ENCODE measurements at places on chromosomes 6 and 20.

DNA sequence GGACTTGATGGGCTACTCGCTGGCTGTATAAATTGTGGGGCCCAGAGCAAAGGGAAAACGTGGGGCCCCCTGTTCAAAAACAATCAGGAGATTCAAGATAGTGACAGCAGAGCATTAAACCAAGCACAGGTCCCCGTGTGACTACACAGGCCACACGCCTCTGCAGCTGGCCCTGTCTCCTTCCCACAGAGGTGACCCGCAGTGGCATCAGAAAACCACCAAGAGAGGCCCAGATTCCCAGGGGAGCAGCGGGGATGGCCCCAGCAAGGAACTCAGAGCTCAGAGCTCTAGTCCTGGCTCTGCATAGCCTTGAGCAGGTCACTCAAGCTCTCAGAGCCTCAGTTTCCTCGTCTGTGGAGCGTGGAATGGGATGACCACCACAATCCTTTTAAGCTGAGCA lies 57.6 kb downstream of the CPNE5 start:
- DNase-seq = peak; percentile 66

DNA sequence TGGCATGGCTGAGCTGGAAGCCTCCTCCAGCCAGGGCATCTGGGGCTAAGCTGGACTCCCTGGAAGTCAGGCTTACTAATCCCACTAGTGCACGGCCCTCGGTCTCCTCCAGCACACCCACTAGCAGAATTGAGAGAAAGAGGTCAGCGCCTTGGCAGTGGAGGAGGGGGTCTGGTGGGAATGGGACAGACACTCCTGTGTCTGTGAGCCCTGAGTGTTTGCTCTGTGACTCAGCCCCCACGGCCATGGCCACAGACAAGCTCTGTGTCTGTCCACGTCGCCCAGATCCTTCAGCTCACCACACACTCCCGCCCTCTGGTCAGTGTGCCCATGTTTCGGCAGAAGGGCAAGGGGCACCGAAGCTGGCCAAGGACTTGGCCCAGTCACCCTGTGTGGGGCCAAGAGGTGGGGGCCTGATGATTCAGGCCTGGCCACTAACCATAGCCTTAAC lies 8.8 kb downstream of the MDFI start:
- DNase-seq = no peak

- DNase-seq = peak; percentile 13
Measured at GRCh38 chr6:86856937-86857563, 80.3 kb upstream of the HTR1E start.

DNA sequence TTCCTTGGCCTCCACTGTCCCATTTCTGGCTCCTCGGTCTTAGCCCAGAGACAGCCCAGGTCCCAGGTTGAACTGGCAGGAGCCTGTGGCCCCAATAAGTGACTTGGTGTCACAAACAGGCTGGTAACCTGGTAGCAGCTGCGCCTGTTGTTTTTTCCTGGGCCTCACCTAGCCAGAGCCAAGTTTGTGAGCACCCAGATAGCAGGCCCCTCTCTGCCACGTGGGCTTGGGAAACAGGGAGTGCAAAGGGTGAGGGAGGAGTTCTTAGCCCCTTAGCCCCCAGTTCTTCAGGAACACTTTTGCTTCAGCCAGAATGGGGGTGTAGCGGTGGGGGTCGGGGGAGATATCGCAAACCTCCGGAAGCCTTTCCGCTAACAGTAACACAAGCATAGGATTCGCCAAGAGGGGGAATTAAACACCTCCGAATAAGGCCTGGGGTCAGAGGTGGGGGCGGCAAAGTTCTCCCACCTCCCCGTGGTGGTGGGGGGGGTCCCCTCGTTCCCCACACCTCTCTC lies 760 bp downstream of the C6orf132 start:
- DNase-seq = no peak

GRCh38 chr6:72669324-72669723 lies 47.5 kb downstream of the KCNQ5 start:
- no peak for DNase-seq

GRCh38 chr6:11976489-11976888 lies 35.6 kb upstream of the HIVEP1 start:
- no peak for DNase-seq

DNA sequence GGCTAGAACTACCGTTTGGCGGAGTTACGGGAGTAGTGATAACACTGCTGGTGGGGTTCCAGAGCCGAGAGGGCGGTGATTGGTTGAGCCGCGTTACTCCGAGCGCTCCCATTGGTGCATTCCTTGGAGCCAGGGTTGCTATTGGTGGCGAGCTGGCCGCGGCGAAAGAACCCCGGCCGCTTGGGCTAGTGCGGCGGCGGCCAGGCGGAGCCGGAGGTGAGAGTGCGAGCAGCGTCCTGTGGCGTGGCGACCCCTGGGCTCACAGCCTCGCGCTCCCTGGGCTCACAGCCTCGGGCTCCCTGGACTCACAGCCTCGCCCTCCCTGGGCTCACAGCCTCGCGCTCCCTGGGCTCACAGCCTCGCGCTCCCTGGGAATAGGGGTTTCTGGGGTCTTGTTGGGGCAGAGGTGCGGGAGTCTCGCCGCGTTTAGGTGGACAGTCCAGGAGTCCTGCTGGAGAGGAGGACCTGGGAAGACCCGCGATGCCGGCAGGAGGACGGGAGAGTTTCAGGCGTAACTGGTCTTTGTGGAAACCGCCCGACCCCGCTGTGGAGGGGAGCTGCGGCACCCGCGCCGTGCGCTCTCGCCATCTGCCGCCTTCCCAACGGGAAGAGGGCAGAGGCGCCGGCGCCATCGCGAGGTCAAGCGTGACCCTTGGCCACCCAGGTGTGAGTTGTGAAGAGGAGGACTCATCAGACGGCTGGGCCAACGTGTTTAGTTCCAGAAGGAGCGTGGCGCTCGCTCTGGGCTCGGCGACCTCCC lies 12.2 kb downstream of the PRDM13 start:
- no peak for DNase-seq

GRCh38 chr6:93962566-93962965 lies 543.2 kb upstream of the EPHA7 start:
- DNase-seq = no peak

GRCh38 chr20:32975698-32976674 lies 28.2 kb downstream of the SUN5 start:
- DNase-seq = peak; percentile 5

GRCh38 chr20:23624324-23624691 lies 13.4 kb downstream of the CST3 start:
- no peak for DNase-seq

GRCh38 chr20:5080384-5080877 lies 39.3 kb downstream of the PCNA start:
- DNase-seq = no peak

- no peak for DNase-seq
Measured at GRCh38 chr6:110999634-111000270, 17.9 kb downstream of the RPF2 start.

DNA sequence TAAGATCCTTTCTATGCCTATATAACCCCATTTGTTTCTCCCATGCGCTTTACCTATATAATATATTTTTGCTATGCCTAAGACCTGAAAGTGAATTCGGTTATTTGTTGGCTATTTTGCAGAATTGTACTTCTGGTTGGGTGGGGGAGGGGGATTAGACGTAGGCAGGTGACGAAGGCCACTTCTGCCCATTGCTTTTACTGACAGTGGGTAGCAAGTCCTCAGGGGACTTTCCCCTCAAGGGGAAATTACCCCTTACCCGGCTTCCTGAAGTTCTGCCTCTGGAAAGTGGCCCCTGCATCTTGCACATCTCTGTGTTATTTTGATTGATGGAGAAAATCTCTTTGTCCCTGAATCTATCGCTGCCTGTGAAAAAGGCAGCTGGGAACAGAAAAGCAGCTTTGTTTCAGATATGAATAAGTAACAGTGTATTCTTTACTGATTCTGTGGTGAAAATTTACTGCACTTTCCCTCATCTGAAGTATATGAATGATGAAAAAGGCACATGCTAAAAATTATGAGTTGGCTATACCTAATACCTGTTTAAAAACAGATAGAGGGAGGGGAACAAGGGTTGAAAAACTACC lies 133.9 kb downstream of the UTRN start:
- no peak for DNase-seq

DNA sequence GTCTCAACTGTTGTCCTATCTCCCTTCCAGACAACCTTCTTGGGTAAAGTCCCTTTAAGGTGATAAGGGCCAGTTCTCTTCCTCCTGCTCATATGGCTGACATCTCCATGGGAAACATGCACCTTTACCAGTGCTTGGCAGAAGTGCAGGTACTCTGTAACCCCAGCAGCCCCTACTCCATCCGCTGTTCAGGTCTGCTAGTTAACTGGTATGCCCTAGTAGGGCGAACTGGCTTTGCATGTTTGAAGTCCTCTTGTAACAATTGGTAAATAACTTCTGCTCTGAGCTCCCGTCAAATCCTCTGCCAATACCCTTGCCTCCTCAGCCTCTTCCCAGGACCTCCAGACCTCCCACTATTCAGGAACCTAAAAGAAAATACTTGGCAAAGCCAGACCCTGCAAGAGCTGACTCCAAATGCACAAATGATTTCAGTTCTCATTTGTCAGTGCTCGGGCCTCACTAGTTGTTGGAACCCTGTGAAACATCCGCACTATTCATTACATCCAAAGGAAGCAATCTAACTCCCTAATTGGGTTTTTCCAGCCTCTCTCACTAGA lies 703.7 kb downstream of the MAFB start:
- no peak for DNase-seq

DNA sequence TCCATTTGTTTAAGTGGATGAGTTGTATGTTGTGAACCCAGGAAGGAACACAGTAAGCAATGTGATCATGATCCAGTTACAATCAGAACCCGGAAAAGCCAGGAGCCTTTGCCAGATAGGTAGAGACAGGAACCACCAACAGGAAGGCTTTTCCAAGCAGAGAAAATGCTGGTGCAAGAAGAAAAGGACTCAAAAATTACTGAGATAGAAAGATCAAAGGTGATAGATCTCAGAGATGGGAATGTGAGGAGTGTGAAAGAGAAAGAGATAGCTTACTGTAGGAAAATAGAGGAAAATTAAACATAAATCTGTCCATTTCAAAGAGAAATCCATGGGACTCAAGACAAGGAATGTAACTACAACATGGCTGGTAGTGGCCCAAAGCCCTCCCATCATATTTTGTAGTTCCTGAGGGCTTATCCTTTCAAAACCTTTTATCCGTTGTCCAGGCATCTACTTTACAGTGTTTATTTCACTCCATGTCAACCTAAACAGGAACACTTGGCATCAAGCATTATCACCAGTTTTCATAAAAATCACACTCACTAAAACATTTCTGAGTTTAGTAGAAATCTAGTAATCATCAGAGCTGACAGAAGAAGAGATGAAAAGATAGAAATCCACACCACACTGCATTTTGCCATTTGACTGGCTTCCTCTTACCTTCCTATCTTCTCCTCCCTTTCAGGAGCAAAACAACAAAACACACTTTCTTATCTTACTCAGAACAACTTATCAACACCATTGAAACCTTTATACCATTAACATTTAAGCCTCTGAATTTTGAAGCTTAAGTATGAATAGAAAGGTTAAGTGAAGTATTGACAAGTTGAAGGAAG lies 44.5 kb upstream of the STXBP5 start:
- no peak for DNase-seq

GRCh38 chr6:132209351-132209750 lies 191.9 kb downstream of the MOXD1 start:
- no peak for DNase-seq

GRCh38 chr6:170052991-170053821 lies 237.7 kb downstream of the DLL1 start:
- no peak for DNase-seq

DNA sequence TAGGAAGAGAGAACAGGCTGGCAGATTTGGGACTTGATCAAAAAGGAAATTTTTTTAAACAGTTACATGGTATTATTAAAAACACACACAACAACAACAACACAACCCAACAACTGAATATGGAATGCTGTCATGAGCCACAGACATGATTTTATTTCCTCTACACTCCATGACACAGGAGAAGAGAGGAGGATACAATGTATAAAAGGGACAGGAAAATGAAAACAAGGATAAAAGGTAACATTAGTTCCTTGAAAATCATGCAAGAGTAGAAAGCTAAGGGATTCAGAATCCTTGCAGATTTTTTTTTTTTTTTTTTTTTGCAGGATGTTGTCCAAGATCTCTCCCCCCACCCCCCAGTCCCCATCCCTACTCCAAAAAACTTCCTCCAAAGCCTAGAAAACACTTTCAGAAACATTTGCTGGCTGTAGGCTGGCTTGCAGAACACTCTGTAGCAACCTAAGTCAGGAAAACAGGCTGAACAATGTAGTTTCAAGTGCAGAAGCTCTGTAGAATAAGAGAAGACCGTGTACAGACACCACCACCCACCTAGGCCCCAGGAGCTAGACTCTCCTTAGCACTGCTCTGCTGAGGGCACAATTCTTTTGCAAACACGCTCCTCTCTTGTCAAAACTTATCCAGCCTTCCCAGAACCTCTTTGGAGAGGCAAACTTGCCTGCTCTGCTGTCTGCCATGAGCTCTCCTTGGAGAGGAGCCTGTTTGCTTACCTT lies 845 bp downstream of the ZMYND8 start:
- no peak for DNase-seq

- peak; percentile 71 for DNase-seq
Measured at GRCh38 chr6:37381579-37381978, 27.8 kb downstream of the RNF8 start.

- no peak for DNase-seq
Measured at GRCh38 chr6:18004256-18004985, 17.0 kb upstream of the KIF13A start.

DNA sequence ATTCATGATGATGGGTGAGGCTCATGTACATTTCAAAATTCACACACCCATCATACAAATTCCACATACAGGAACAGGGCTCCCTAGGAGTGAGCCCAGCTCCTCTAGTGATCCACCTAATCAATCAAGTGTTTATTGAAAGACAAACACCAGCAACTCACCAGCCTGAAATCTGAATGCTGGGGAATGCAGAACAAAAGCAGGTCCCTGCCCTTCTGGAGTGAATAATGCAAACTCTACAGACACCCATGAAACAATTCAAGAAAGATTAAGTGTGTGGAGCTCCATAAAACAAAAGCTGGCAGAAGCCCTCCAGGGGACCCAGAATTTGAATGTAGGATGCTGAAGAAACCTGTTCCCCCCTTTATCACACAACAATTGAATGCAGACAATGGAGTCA lies 396.7 kb upstream of the JARID2 start:
- DNase-seq = no peak

GRCh38 chr20:20360464-20360863 lies 7.4 kb upstream of the INSM1 start:
- DNase-seq = peak; percentile 60

DNA sequence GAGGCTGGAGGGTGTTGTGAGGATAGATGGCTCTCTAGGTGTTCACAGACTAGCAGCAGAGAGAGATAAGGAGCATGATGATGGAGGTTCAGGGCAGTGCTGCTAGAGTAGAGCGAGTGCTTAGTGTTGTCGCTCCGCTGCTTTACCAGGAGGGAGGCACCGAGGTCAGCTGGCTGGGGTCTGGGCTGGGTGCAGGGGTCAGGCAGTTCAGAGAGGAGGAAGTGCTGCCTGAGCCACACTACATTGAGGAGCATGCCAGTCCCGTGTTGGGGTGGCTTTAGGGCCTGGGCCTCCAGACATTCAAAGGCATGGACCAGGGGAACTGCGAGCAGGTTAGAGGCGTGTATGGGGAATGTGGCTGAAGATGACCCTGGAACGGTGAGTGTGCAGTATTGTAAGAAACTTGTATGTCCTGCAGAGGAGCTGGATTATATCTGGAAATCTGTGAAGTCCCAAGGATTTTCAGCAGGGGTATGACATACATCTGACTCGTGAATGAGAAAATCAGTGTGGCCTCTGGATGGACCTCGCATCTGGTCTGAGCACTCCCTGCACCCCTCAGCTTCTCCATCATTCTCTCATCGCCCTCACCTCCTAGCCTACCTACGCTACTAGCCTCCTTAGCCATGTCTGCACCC lies 66.9 kb downstream of the IGF2R start:
- no peak for DNase-seq

GRCh38 chr6:5379647-5380242 lies 118.4 kb downstream of the FARS2 start:
- DNase-seq = peak; percentile 54
